ENCODE measurements at places on chromosomes 11 and 22. TPM values are rescaled to one million over a fixed set of nuclear protein-coding genes. Genes with fewer than 3 reads are reported as not detected.

DNA sequence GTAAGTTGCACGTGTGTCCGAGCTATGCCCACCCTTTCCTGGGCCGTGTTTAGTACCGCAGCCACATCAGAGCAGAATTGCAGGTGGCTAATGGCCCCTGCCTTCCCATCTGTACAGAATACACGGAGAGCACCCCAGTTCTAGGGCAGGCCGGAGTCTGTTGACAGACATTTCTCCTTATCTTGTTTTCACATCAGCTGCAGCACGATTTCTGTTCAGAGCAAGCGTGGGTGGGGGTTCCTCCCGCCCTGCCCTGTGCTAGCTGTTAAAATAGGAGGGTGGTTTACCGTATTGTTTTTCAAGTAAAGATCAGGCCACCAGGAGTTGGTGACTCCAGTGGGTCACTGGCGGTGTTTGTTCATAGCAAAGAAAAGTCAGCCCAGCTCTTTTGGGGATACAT lies 41.1 kb downstream of the UBASH3B start:
- DNase-seq = peak; percentile 38

- DNase-seq = no peak
Measured at GRCh38 chr11:96205460-96205809, 137.6 kb downstream of the MAML2 start.

DNA sequence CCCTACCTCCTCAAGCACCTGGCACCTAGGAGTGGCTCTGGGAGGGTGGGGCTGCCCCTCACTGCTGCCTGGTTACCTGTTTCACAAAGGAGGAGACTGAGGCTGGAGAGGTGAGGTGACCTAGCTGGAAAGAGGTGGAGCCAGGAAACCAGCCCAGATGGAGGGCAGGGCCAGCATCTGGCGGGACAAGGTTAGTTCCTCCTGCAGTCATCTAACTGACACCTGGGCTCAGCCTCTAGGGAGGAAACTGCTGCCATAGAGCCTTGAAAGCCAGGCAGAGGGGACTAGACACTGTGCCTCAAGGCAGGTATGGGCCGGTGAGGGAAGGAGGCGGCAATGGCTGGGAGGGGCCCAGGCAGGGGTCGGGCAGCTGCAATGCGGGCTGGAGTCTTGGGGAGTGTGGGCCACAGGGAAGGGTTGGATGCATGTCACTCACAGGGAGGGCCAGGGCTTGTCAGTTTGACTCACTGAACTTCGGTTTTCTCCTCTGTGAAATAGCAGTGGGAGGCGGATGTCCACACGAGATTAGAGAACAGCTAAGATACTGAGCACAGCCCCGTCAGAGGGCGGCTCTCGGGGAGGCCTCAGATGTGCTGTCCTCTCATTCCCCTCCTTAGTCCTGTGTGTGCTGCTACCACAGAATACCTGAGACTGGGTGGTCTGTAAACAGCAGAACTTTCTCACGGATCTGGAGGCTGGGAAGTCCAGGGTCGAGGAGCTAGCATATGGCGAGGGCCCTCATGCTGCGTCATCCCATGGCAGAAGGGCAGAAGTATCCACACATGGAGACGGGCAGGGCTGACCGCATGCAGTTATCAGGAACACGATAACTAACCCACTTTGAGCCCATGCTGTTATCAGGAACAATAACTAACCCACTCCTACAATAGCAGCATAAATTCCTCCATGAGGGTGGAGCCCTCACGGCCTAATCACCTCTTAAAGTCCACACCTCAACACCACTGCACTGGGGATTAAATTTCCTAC lies 16.1 kb downstream of the MGAT3 start:
- DNase-seq = no peak

GRCh38 chr22:31148953-31149627 lies 8.8 kb upstream of the PLA2G3 start:
- DNase-seq = no peak

DNA sequence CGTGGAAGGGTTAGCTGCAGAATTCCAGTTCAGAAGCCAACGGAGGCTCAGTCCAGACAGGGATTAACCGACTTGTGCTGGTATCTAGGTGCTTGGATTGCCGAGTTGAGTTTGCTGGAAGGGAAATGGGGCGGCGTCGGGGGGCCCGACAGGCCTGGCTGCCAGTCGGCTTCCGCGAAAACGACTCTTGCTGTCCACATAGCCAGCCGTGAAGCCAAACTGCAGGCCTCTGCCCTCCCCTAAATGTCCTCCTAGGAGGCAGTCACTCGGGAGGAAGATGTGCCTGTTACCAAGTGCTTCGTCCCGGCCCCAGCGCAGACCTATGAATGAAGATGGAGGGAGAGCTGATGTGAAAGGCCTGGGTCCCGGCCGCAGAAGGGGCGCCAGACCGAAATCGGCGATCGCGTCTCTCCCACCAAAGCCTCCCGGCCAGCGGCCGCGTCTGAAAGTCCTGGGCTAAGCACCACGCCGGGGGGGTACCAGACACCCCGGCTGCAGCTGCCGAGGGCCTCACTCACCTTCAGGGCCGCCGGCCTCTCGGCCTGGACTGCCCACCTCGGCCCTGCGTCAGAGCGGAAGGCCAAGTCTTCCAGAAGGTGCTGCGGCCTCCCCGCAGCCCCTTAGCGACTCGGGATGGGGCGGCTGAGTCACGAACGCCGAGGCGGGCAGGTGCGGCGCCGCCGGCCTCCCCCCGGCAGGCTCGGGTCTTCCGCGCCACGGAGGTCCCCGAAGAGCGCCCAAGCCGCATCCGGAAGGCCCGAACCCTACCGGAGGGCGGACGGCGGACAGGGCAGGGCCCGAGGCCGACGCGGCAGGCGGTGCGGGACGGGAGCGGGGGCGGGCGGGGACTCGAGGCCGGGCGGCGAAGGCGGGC lies 7.5 kb downstream of the DPAGT1 start:
- DNase-seq = peak; percentile 38

DNA sequence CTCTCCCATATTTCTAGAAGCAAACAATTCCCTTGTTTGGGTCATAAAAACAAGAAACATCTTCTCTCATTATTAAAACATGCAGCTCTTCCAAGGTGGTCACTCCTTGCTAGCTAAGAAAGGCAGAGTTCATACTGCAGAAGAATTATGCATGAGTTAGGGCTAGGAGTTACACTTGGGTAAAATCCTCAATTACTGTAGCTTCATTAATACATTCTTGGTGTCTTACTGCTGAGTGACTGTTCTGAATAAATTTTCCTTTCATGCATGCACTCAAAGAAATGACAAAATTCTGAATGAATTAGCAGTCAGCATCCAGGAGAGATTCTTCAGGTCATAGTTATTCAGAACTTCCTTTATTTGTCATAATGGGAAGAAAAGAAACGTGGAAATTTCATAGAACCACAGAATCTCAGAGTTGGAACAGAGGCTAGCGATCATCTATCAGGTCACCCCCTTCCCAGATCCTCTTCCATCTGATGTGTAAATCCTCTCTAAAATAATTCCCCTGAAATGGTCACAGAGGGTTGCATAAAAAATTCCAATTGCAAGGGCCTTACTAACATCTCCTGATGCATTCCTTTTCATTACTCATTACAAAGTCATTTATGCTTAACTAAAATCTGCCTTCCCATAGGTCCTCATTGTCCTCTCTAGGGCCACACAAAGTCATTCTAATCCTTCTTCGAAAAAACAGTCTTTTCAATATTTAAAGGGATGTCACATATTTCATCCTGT lies 771.5 kb downstream of the DLG2 start:
- DNase-seq = no peak

- no peak for DNase-seq
Measured at GRCh38 chr11:126817523-126818450, 182.8 kb downstream of the KIRREL3 start.

GRCh38 chr11:44805596-44805995 lies 78.8 kb downstream of the TSPAN18 start:
- no peak for DNase-seq

SHANK3 gene
- total RNA-seq = not detected

FAM111A gene
- 60.5 TPM for total RNA-seq

DBX1 gene
- total RNA-seq = not detected

HEPACAM gene
- not detected for total RNA-seq

TRIM49D1 gene
- total RNA-seq = not detected

All from T-helper 17 cell (primary cell).